ENCODE measurements at places on chromosomes 4 and X.

DNA sequence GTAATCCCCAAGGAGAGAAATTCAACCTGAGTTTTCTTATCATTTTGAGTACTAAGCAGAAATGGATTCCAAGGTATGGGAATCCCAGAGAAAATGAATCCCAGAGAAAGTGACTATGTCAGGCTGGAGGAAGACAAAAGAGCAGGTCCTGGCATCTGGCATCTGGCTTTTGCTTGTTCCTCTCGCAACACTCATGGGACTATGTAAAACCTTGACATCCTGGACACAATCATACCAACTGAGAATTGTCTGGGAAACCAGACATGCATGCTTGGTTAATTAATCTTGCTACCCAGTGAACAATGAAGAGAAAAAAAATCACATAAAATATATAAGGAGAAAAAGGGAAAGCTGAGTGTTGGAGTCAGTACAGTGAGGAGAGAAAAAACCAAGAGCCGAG, 12.9 kb downstream of the DCAF8L1 start:
- no peak for DNase-seq

GRCh38 chr4:22473268-22473667, 42.6 kb downstream of the ADGRA3 start:
- DNase-seq: no peak

- no peak for DNase-seq
Measured at GRCh38 chr4:185464183-185464582, 7.3 kb downstream of the CCDC110 start.

DNA sequence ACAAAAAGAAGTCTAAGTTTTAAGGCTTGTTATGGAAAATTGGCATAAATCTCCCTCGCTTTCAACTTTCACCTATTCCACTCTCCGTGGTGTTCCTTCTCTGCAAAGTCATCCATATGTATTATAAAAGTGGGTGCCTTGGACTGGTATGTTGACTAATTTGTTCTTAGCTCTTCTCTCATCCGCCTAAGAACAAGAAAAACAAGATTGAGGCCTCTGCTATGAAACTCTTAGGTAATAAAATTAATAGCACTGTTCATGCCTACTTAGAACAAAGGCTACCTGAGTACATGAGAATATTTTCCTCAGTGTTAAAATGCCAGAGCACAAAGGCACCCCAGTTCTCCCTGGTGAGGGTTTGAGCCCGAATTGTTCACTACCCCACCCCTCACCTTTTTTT, 1.3 kb downstream of the CNGA1 start:
- DNase-seq: no peak

- DNase-seq: no peak
Measured at GRCh38 chr4:89847571-89848325, 10.8 kb upstream of the SNCA start.

DNA sequence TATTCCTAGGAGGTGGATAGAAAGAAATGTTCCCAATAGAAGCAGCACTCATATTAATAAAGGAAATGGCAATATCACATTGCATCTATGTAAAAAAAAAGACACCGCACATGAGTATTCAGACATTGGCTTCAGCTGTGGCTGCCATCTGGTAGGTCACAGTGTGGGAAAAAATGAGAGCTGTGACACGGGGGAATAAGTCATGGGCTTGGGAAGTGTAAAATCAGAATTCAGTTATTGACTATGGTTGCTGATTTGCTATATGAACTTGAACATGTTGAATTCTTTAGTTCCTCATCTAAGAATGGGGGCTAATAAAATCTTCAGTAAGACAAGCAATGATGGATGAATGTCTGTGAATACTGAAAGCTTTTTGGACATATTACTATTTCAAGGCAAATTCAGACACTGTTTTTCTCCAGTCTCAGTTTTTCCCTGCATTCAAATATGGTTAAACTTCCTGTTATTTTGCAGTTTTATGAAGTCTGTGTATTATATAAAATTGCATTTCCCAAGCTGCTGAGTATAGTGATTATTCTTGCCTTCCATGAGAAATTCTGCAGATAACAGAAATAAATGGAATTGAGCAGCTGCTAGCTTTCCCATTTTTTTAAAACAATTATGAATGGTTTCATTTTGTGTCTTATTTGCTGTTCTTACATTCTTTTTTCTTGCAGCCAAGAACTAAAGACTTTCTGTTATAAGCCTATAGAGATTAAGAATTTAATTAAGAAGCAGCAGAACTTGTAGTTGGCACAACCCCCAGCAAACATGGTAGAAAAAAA, 221.0 kb downstream of the ANKRD50 start:
- no peak for DNase-seq

DNA sequence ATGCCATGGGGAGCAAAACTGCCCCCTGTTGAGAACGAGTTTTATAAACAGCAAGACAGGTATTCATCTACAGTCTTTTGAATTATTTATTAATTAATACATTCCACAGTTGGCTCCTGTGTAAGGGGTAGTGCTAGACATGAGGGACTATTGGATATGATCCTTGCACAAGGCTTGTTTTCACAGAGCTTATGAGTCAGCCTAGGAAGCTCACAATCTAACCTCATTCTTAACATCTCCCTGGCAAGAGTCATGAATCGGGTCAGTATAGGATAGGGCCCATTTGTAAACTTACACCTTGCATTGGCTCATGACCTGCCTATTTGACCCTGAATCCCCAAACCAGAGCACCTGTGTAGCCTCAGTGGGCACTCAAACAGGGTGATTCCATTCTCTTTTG, 209.1 kb upstream of the HCCS start:
- no peak for DNase-seq

- DNase-seq: no peak
Measured at GRCh38 chr4:60953826-60954225, 246.3 kb upstream of the ADGRL3 start.

DNA sequence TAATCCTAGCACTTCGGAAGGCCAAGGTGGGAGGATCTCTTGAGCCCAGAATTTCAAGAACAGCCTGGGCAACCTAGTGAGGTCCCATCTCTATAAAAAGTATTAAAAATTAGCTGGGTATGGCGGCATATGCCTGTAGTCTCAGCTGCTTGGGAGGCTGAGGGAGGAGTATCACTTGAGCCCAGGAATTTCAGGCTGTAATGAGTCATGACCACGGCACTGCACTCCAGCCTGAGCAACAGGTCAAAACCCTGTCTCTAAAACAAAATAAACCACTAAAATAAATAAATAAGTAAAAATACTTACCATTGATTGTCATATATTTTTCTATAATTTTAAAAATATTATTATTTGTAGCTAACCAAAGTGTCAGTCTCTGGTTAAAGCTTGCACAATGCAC, 315.6 kb upstream of the SMIM31 start:
- no peak for DNase-seq

- DNase-seq: no peak
Measured at GRCh38 chrX:11968991-11969390, 169.3 kb upstream of the FRMPD4 start.

- no peak for DNase-seq
Measured at GRCh38 chrX:153626863-153627674, 19.9 kb upstream of the DUSP9 start.

DNA sequence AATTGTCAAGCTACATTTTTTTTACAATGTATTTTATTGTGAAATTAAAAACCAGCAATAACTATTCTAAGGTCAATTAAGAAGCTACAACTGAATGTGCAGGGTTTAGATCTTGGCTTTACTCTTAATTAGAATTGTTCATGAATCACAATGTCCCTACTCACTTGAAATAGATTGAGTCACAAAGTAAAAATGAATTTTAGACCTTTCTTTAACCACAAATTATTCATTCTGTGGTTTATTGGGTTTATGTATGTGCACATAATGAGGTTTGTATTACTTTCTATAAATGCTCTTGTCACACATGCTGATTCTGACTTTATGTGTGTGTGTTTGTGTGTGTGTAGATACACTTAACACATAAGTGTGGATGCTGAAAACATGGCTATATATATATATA, 647.0 kb upstream of the AADAT start:
- DNase-seq: no peak

- DNase-seq: no peak
Measured at GRCh38 chr4:88674979-88675378, 22.6 kb downstream of the NAP1L5 start.

DNA sequence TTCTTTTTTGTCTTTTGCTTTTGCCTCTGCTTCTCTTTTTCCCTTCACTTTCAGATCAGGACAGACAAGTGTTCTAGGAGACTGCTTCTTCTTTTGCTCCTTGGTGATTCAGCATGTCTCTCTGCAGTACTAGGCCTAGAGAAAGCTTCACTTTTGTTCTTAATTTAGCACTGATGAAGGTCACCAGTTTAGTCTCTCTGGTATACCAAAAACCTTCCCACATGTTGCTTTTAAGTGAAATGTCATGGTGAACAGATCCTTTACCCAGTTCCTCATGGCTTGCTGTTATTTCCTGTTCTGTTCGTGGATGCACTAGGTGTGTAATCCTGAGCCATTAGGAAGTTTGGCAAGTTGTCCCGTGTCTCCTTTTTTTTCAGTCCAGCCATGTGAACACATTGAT, 53.3 kb downstream of the NBDY start:
- no peak for DNase-seq

DNA sequence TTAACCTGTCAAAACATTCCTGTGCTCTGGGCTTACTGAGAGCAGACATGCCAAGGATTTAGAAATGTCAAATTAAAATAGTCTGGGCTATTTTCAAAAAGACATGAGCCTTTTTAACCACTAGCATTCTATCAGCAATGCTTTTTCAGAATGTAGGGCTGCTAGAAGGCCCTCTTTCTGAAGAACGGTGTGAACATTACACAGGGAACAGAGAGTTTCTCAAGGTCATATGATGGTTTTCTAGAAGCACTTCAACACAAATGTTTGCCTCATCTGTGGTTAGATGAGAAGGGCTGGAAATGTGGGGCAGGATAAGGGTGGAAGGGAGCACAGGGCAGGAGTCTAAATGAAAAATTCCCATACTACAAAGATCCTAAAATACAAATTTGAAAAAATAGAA, 39.3 kb downstream of the GRIA3 start:
- DNase-seq: no peak

GRCh38 chr4:185775792-185776555, 36.0 kb downstream of the SORBS2 start:
- no peak for DNase-seq

DNA sequence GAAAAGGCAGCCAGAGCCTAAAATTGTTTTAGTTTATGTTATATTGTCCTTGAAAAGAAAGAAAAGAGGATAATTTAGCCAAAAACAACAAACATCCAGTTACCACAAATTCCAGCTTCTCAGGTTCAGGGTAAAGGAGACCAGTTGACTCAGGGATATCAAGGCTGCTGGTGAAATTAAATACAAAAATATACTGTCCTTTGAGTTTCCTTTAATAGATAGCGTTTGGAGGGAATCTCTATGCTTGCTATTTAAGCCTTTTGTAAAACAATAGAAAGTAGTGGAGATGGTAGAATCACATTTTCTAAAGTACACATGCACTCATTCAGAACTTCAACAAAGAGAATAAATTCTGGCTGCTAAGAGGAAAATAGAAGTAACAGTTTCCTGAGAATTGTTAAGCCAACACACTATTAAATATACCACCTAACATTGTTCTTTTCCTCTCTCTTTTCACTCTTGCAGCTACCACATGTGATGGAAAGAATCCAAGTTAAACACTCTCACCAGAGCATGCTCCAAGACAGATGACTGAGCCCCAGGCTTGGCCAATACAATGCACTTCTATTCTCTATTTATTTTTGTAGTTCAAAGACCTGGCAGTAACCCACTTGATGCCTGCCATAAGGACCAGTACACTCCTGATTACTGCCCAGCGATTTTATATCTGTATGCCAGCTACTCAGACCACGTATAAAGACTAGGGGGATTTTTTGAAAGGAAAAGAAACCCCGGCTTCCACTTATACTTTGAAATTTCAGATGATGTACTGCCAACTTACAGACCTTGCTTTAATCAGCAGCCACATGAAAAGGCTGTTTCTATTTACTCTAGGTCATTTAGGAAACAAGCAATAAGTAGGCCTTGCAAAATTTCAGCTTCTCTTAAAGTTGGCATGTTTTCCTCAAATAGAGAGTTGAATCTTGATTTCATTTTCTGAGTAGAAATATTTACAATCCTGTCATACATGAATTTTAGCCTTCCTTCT, 756.9 kb downstream of the FAT4 start:
- no peak for DNase-seq

- DNase-seq: no peak
Measured at GRCh38 chr4:92128676-92129075, 175.1 kb upstream of the GRID2 start.
